A673 (cell line): ENCODE measurements at places on chromosomes 2 and 18. TPM values are rescaled to one million over a fixed set of nuclear protein-coding genes. Genes with fewer than 3 reads are reported as not detected.
A peak's percentile ranks its signal among the peaks of the same experiment; 100 is the strongest.

DNA sequence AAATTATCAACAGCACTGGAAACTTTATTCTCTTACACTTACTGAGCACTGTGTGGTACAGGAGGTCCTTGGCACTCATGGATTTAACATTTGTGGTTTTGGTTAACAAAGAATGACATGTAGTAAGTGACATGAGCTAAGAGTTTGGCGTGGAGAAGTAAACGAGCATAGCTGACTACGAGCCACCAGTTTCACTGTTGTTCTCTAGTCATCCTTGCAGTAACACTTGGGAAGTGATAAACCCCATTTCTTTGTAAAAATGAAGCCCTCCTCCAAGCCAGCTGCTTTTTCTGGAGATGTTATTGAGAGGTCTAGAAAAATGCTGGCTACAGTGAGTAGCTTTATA is 32.7 kb downstream of the QPCT start:
- peak; percentile 23 for DNase-seq

DNA sequence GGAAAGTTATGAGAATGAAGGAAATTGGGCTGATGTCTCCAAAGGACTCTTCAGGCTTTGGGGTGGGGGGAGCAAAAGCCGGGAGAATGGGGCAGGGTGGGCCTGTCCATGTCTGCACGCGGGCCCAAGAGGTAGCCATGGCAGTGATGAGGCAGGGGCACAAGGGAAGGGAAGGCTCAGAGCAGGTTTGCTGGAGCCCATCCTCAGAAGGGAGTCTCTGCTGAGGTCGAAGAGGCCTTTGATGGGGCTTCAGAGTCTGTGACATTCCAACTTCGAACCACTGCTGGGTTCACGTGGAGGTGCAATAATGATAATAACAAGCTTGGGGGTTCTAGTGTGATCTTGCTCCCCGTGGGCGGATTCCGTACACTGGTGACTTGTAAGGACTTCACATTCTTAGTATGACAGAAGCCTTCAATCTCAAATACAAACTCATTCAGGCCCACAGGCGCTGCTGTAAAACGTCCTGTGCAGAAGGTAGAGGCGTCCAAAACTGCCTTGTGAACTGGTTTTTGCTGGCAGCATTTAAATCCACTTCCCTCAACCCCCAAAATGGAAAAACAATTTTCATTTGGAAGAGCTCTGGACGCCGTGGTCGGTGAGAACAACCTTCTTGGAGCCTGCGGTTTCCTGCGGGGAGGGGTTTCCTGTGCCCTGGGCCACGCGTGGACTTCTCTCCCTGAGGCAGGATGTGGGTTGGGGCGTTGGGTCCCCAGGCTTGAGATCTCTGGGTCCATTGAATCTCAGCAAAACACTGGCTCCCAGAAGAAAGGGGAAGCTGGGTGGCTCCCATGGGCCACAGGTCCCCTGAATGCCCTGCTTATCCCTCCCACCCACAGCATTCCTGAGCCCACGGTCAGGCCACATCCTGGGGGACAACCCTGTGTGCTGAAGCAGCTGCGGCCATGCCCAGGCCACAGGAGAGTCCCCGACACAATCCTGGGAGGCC is 151.0 kb downstream of the TPO start:
- no peak for DNase-seq

- no peak for DNase-seq
Measured at GRCh38 chr2:100639588-100640390, 77.0 kb downstream of the PDCL3 start.

GRCh38 chr2:40488101-40488601 is 36.3 kb upstream of the SLC8A1 start:
- peak; percentile 27 for DNase-seq

DNA sequence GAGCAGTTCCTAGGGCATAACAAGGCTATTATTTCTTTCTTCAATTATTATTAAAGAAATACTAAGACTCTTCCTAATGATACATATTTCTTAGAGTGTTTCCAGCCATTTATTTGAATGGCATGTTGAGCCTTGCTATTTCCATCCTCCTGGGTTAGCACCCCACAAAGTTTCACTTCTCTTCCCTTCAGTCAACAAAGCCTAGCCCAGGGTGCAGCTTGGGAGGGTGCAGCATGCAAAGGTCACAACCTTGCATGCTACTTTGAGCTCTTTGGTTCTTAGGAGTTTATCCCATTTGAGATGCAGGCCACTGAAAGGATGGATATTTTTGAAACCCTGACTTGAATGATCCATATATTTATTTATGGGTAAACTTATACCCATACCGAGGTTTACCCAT is 454.4 kb upstream of the MEIS1 start:
- DNase-seq, result no peak

Gene HJURP
- 103 and 107 TPM in 2 replicates for total RNA-seq

Gene MOGAT1
- not detected in 2 replicates for total RNA-seq
